Pulmonary artery endothelial cell (primary cell): ENCODE measurements at places on chromosomes 1 and 21. TPM values are rescaled to one million over a fixed set of nuclear protein-coding genes. Genes with fewer than 3 reads are reported as not detected.

MTARC1 gene
- total RNA-seq = 0.73 and 2.1 TPM in 2 replicates

VANGL1 gene
- total RNA-seq = 9.2 and 14.5 TPM in 2 replicates

SDC3 gene
- 7.0 and 12.0 TPM in 2 replicates for total RNA-seq

KRTAP10-8 gene
- total RNA-seq = not detected in 2 replicates

CA14 gene
- not detected in 2 replicates for total RNA-seq

OR10J1 gene
- total RNA-seq = not detected in 2 replicates

EDARADD gene
- not detected in 2 replicates for total RNA-seq

FNDC10 gene
- 0.14 and 0.33 TPM in 2 replicates for total RNA-seq

FMN2 gene
- not detected in 2 replicates for total RNA-seq
